ENCODE measurements at places on chromosomes 13 and 19. TPM values are rescaled to one million over a fixed set of nuclear protein-coding genes. Genes with fewer than 3 reads are reported as not detected.

Gene LRRC8E
- total RNA-seq: 2.0 TPM

Gene PCDH9
- 2.9 TPM for total RNA-seq

Gene EID2B
- total RNA-seq: 3.1 TPM

Gene SKA3
- total RNA-seq: 10.7 TPM

Gene DHDH
- not detected for total RNA-seq

Gene LGALS16
- not detected for total RNA-seq

Gene CGB3
- total RNA-seq: not detected

Gene MAP4K1
- 0.21 TPM for total RNA-seq

Gene COL4A2
- 290 TPM for total RNA-seq

Gene KL
- total RNA-seq: not detected

Gene MCEMP1
- not detected for total RNA-seq

Gene ATP1A3
- not detected for total RNA-seq

Gene AMER2
- not detected for total RNA-seq

Gene PLPPR3
- total RNA-seq: 0.33 TPM

Gene LENG9
- 6.8 TPM for total RNA-seq

Gene USHBP1
- 5.7 TPM for total RNA-seq
